Dermis blood vessel endothelial cell (primary cell): ENCODE measurements at places on chromosomes 3 and 15. TPM values are rescaled to one million over a fixed set of nuclear protein-coding genes. Genes with fewer than 3 reads are reported as not detected.

The SPSB4 gene
- total RNA-seq = 0.05 TPM in 1 of 2 replicates, not detected in the other

The GOLGA8M gene
- total RNA-seq = 0.28 and 0.51 TPM in 2 replicates

The IL17RD gene
- total RNA-seq = 0.51 and 0.65 TPM in 2 replicates

The RPL39L gene
- total RNA-seq = 9.7 and 14.6 TPM in 2 replicates

The TPRG1 gene
- not detected in 2 replicates for total RNA-seq

The KBTBD13 gene
- not detected in 2 replicates for total RNA-seq

The ENTPD3 gene
- under 0.01 and 0.09 TPM in 2 replicates for total RNA-seq

The CCR4 gene
- total RNA-seq = under 0.01 and 0.05 TPM in 2 replicates

The SHQ1 gene
- 19.6 and 22.7 TPM in 2 replicates for total RNA-seq

The INSYN1 gene
- not detected in 2 replicates for total RNA-seq

The TIMP4 gene
- 0.34 and 0.51 TPM in 2 replicates for total RNA-seq

The AGBL1 gene
- total RNA-seq = not detected in 2 replicates

The SLC28A2 gene
- total RNA-seq = not detected in 2 replicates

The ZPLD1 gene
- 0.05 and 0.34 TPM in 2 replicates for total RNA-seq

The NKTR gene
- 61.7 and 133 TPM in 2 replicates for total RNA-seq

The CCDC33 gene
- 0.05 TPM in 1 of 2 replicates, not detected in the other for total RNA-seq

The KBTBD12 gene
- total RNA-seq = under 0.01 TPM in 1 of 2 replicates, not detected in the other

The BSN gene
- under 0.01 and 0.05 TPM in 2 replicates for total RNA-seq

The METTL6 gene
- 25.4 and 28.2 TPM in 2 replicates for total RNA-seq

The UBE2Q2 gene
- 68.8 and 69.1 TPM in 2 replicates for total RNA-seq

The TRPM1 gene
- total RNA-seq = 1.9 TPM in 1 of 2 replicates, not detected in the other

The LRRC31 gene
- not detected in 2 replicates for total RNA-seq

The SLC22A13 gene
- total RNA-seq = 0.17 and 0.19 TPM in 2 replicates

The C3orf22 gene
- total RNA-seq = not detected in 2 replicates

The ERC2 gene
- 0.79 and 2.4 TPM in 2 replicates for total RNA-seq

The NMB gene
- total RNA-seq = 4.4 and 4.6 TPM in 2 replicates

The TRH gene
- total RNA-seq = not detected in 2 replicates

The MAP4 gene
- total RNA-seq = 63.8 and 121 TPM in 2 replicates

The ZBTB38 gene
- 92.4 and 113 TPM in 2 replicates for total RNA-seq

The TM4SF1 gene
- total RNA-seq = 921 and 1,047 TPM in 2 replicates

The ASB14 gene
- not detected in 2 replicates for total RNA-seq

The CHRM5 gene
- 0.17 TPM in 1 of 2 replicates, not detected in the other for total RNA-seq

The RASSF1 gene
- 21.7 and 28.8 TPM in 2 replicates for total RNA-seq

The FSIP1 gene
- 0.37 and 0.85 TPM in 2 replicates for total RNA-seq

The SEMA3B gene
- 0.51 and 1.4 TPM in 2 replicates for total RNA-seq

The PLS1 gene
- total RNA-seq = 0.85 and 2.2 TPM in 2 replicates

The LRRC3B gene
- total RNA-seq = not detected in 2 replicates

The SLC27A2 gene
- 5.1 and 7.1 TPM in 2 replicates for total RNA-seq

The ATP10A gene
- total RNA-seq = 0.05 and 0.17 TPM in 2 replicates

The LYSMD2 gene
- 24.2 and 33.4 TPM in 2 replicates for total RNA-seq

The CD276 gene
- total RNA-seq = 43.6 and 106 TPM in 2 replicates

The SLC6A20 gene
- total RNA-seq = not detected in 2 replicates

The KCNMB2 gene
- not detected in 2 replicates for total RNA-seq
